ENCODE measurements at places on chromosomes 2 and 18.

DNA sequence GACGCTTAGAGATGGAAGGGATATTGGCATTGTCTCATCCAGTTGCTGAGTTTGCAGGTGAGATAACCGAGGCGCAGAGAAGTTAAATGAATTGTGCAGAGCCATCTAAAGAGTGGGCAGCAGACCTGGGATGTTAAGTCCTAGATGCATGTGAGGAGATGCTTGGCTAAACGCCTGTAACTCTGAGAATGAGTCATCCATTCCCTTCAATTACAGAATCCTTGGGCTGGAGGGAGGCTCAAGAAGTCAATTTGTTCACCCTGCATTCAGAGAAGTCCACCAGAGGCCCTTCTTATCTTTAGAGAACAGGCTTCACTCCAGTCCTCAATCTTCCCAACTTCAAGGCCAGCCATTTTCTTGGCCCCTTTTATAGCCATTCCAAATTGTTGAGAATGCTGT, 1.6 kb downstream of the EHD3 start:
- DNase-seq = no peak

DNA sequence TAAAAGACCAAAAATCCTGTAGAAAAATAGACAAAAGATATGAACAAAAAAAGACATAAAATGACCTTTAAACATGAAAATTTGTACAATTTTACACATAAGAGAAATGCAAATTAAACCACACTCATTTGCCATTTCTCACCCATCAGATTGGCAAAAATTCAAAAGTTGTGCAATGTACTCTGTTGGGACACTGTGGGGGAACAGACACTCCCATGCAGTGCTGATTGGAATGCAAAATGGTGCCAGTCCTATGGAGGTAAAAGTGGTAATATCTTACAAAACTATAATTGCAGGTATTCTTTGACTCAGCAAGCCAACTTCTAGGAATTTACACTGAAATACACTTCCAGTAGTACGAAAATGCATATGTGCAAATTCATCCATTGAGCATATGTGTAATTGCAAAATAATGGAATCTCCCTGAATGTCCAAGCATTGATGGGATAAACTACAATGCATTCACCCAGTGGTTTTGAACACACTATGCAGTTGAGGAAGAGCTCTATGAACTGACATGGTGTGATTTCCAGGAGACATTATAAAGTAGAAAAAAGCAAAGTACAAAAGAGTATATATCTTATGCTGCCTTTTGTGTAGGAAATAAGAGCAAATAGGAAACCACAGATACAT, 201.8 kb upstream of the ZNF521 start:
- no peak for DNase-seq

GRCh38 chr18:56038171-56039030, 450.4 kb upstream of the TCF4 start:
- no peak for DNase-seq

- DNase-seq = no peak
Observed at GRCh38 chr2:69918401-69918800, 3.5 kb downstream of the MXD1 start.

DNA sequence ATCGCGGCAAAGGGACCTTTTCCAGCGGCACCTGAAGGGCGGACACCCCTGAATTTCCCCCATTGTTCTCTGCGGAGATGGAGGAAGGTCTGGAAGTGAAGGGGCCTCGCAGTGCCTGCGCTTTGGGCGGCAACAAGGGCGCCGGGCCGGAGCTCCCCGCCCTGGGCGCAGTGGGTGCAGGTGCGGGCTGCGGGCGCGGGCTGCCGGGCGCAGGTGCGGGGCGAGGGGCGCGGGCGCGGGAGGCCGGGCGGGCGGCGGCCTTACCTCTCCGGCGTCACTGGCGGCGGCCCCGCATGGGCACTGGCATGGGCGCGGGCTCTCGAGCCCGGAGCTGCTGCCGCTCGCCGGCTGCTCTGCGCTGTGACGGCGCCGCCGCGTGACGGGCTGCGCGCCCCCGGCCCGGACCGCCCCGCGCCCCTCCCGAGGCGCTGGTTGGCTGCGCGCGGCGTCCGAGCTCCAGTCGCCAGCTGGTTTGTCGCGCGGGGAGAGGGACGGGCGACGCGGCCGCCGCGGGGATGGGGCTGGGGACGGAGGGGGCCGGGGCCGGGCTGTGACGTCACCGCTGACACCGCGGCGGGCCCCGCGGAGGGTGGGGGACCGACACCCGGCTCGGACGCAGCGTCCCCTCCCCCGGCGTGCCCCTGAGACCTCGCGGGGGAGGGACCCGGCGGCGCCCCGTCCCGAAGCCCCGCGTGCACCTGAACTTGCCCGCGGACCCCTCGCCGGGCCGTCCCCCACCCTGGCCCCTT, at the start of gene KIF1A:
Gene KIF1A (minus strand): TSS at position 362 of the 749 bp plus-strand sequence. CDS start 22,467 bp downstream, outside the sequence.
- no peak for DNase-seq

DNA sequence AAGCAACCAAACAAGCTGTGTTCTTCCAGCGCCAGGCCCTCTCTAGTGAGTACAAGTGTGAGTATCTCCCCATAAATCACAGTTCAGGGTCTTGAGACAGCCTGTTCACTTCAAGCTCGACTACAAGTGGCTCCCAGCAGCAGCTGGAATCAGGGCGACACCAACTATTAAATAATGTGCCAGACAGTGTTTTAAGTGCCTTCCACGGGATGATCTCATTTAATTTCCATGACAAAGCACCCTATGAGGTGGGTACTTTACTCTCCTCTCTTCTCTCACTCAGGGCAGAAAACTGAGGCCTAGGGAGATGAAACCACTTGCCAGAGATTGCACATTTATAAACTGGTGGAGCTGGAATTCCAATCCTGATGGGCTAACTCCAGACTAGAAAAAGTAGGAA, 2.6 kb upstream of the FAM136A start:
- DNase-seq = no peak

DNA sequence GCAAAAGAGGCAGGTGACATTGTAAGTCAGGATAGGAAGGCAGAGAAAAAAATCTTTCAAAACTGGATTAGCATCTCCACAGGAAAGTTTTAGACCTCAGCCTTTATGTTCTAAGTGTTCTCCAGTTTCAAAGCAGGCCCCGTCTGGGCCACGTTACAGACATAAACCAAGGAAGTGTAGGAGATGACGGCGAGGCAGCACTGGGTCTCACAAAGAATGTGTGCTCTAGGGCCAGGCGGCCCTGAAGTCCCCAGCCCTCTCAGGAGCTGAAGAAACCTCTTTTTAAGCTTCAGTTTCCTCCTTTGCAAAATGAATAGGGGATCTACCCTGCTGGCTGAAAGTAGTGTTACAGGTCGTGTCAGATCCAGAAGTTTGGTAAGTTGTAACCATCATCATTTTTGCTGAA, 81.7 kb downstream of the SPRED2 start:
- DNase-seq = no peak

- no peak for DNase-seq
Observed at GRCh38 chr2:57429831-57430230, 616.8 kb upstream of the VRK2 start.

GRCh38 chr18:28916456-28916855, 739.5 kb upstream of the CDH2 start:
- no peak for DNase-seq

- no peak for DNase-seq
Observed at GRCh38 chr18:58776084-58776483, 88.6 kb upstream of the ZNF532 start.

DNA sequence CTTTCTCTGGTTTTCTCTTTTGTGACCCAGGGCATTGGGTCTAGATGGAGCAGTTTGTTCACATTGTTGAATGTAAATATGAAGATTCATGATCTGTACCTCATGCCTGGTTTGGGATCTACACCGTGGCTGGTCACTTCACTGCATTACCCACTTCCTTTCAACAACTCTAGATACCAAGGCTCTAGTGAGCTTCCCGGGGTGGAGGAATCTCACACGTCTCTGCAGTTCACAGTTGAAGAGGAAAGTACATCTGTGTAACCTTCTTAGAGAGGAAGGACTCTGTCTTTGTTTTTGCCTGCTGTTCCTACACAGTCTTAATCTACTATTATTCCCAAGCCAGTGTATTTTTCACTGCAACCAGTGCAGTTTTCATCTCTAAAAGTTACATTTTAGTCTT, 574.8 kb downstream of the MBD2 start:
- DNase-seq = no peak

GRCh38 chr2:24891201-24891600, 28.8 kb downstream of the ADCY3 start:
- no peak for DNase-seq

- DNase-seq = no peak
Observed at GRCh38 chr2:95313296-95314131, 16.4 kb downstream of the KCNIP3 start.

DNA sequence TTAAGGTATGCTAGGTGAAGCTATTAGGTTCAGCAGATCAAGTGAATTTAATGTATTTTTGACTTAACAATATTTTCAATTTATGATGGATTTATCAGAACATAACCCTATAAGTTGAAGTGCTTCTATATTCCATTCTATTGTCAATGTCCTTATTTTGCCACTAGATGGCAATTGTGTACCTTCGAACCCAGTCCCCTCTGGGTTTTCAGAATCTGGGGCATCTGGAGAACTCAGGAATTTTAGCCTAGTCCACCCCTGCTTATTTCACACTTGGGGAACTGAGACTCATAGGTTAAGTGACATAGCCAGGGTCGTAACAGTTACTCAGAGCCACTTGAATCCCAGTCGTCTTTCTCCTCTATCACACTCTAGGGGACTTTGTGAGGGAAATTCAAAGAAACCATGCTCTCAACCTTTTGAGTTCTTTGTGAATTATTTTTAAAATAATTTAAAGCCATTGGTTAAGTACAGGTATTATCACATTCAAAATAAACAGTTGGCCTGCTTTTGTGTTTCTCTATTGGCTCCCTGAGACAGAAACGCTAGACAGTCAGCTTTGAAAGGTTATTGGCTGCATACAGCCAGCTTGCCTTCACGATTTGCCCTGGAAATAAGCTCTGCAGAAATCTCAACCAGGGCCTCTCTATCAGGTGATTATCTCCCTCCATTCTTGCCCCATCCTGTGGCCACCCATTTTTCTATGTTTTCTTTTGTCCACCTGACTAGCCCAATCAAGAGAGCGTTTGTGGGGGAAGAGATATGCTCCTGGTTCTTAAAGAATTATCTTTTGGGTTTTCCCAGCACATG, 145.0 kb downstream of the TTC27 start:
- DNase-seq = no peak

DNA sequence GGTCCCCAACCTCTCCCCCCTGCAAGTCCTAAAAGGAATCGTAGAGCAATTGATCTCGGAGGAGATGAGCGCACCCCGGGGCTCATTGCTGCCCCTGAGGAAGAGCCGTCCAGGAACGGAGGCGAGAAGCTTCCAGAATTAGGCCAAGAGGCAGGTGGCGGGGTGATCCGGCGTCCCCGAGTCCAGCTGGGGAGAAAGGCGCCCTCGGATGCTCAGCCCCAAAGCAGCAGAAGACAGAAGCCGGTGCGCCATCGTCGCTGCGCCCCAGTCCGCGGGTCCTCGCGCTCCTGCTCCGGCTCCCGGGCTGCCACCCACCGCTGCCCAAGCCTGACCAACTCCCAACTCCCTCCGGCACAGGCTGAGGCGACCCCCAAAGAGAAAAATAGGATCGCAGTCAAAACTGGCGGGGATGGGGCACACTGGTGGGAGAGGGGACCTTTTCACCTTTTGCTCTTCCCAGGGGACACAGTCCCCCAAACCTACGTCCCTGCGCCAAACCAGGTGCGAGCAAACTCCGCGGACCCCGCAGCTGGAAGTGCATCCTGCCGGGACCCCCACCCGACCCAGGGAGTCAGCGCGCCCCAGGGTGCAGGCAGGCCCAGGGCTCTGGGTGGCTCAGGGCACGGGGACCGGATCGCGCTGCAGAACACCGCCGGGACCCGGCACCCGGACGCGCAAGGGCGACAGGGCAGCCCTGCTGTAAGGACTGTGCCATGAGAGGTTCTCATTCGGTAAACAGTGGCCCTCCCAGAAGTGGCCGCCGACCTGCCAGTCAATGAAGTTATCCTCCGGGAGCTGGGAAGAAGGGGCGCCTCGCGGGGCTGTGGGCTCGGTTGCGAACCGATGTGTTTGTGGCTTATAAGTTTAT, 8.4 kb upstream of the MEIS1 start:
- DNase-seq = no peak

DNA sequence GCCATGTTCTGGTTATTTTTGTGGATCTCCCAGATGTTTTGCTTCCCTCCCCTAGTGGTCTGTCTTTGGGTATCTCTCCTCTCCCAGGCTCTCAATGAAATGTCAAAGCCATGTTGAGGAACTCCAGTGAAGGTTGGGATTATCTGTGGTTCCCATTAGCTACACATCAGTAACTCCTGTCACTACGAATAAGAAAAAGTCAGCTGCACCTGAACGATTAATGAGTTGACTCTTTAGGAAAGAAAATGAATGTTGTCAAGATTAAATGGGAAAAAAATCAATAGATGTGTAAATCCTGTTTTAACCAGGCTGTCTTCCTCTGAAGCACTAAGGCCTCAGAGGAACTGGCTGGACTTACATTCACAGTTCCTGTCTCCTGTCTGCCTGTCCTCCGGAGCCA, 94.0 kb upstream of the DAPL1 start:
- no peak for DNase-seq

DNA sequence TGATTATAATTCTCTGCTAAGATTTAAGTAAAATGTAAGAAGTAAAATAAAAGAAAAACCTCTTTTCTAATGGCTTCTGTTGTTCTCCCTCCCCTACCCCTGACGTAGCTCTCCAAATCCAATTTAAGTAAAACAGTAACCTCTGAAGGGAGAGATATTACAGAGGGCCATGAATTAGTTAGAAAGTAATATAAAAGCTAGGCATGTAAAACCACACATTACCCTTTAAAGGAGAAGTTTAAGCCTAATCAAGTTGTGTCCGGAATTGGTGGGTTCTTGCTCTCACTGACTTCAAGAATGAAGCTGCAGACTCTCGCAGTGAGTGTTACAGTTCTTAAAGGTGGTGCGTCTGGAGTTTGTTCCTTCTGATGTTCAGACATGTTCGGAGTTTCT, 116.9 kb upstream of the SCN7A start:
- no peak for DNase-seq

DNA sequence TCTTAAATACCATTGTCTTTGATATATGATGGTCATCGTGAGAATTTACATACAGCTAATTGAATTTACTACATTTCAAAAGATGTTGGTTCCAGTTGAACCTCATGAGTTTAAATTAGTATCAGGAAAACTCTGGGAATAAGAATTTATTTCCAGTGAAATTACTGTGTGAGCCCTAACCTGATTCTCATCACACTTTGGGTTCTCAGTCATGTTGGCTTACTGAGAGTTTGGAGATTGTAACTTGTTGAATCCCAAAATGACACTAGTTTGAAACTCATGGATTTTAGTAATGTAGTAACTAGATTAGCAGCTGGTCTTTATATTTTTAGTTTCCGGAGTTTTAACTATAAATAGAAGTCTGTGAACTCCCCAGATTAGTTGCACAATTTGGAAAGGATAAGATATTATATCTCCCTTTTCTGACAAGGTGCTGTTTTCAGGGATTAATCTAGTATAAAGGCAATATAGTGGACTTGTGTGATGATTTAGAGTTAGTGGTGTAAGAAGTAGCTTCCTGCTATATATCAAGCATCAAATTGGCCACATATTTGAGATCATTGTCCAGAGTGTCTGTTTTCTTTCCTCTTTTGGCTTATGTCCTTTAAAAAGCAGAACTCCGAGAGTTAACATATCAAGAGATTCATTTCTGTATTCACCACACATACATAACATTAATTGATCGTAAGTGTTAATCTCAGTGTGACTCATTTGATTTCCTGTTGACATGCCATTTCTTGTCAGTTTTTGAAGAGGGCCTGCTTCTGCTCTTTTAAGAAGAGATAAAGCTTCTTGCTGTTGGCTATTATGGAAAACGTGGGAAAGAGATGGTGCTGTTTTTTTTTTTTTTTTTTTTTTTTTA, 15.7 kb downstream of the NDUFV2 start:
- no peak for DNase-seq

Data from activated CD8-positive, alpha-beta memory T cell treated with anti-CD3 and anti-CD28 coated beads for 4 hours (primary cell).